ENCODE measurements at places on chromosomes 4 and X.

GRCh38 chr4:24639714-24640113 is 55.4 kb upstream of the DHX15 start:
- DNase-seq, result no peak

GRCh38 chr4:4852591-4853362 is 6.7 kb upstream of the MSX1 start:
- no peak for DNase-seq

- DNase-seq, result no peak
These were observed 21.3 kb upstream of the WDR44 start for GRCh38 chrX:118324588-118324987.

- DNase-seq, result no peak
These were observed 497.2 kb upstream of the FAM241A start for GRCh38 chr4:111648056-111648455.

GRCh38 chr4:85243857-85244256 is 231.1 kb upstream of the ARHGAP24 start:
- peak; percentile 2 for DNase-seq

DNA sequence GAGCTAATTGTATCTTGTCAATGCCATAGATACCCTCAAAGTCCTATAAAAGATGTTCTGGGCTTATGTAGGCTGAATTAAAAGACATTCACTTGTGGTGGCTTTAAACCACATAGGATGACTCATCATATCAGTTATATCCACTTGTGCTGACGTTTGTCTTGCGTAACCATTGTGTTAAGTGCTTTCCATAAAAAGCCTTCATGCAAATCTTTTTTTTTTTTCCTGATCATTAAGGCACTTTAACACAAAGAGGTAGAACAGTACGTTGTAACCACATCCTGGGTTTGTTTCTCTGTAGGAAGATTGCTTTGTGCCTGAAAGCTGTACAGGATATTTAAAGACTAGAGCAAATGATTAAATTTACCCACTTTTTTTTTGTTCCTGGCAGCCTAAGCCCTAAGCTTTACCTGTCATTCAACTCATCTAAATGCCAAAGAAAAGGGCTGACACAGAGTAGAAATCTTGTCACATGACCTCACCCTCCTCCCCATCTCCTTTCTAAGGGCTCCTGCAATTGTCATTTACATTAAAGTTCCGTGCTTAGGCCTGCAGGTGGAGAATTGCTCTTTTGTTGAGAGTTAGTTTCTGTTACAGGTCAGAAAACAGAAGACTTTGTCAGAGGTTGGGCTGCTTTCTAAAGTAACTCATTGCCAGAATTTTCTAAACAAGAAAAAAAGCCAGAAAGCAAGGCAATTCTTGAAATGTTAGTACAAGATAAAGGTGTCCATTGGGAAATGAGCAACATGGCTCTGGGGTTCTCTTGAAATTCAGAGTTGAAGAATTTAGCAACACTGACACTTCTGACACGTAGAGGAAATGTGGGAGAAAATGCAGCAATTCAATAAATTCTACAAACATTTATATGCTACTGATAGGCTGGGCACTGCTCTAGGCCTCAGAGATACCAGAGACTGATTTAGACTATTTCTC is 555.6 kb downstream of the PPARGC1A start:
- DNase-seq, result no peak

DNA sequence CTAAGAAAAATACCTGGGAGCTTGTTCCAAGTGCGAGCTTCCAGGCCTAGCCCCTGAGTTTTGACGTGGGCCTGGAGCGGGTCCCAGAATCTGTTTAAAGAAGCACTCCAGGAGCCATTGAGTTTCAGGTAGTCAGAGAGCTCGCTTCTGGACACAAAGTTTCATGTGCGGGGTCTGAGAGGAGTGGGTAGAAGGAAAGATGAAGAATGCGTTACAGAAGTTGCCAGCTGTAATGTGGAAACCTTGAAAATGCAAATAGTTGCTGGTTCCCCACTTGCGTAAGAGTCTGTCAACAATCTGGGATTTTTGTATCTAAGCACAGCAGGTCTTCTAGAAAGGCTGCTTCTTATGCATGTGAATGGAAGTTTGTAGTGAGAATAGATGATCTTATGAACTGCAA is 77.5 kb upstream of the CLCN4 start:
- DNase-seq, result no peak

GRCh38 chr4:24885342-24885741 is 27.5 kb downstream of the CCDC149 start:
- no peak for DNase-seq

GRCh38 chr4:111405989-111406388 is 739.3 kb upstream of the FAM241A start:
- no peak for DNase-seq

GRCh38 chr4:166518315-166518714 is 645.3 kb downstream of the TLL1 start:
- no peak for DNase-seq

DNA sequence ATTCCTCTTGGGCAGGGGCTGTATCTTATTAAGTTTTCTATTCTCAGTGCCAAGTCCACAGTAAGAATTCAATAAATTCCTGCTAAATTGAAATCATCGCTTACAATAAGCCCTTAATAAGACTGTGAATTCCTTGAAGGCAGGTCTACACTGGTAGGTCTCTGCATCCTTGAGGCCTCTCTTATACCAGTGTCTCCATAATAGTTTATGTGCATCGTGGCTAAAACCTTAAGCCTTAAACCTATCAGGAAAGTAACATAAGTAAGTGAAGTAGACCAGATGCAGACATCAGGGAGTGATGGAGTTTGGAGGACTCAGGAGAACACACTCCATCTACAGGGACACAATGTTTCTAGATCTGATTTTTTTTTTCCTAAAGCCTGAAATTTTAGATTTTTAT is 240.3 kb downstream of the LDB2 start:
- no peak for DNase-seq

DNA sequence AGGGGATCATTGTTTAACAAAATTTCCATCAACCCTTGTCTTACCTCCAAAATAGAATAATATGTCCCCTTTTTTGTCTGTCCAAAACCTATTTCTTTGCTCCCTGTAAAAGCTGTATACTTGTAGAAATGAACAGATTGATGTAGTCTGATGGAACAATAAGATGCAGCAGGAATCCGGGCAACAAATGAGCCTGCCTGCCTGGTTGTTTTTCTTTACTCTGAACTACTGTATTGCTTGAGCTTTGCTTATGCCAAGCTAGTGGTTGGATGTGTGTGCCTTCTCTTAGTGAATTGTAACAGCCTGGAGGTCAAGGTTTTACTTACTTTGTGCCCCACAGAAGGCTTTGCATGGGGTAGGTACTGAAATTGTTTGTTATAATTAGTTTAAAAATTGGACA is 116.2 kb upstream of the TLL1 start:
- DNase-seq, result no peak

DNA sequence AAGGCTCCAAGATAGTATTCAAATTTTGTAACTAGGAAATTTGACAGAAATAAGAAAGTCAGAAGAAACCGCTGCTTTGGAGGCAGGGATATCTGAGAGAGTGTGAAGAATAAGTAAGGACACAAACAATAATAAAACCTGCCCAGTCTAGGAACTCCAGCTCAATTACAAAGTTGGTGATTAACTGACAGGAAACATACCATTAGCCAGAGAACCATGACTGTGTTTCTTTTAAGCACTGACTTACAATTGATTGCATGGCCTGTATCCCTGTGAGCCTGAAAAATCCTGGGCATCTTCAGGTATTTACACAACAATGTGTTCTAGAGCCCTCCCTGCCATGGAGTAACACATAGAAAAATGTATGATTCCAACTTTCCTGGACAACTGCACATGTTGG is 127.4 kb downstream of the GRIA3 start:
- no peak for DNase-seq

DNA sequence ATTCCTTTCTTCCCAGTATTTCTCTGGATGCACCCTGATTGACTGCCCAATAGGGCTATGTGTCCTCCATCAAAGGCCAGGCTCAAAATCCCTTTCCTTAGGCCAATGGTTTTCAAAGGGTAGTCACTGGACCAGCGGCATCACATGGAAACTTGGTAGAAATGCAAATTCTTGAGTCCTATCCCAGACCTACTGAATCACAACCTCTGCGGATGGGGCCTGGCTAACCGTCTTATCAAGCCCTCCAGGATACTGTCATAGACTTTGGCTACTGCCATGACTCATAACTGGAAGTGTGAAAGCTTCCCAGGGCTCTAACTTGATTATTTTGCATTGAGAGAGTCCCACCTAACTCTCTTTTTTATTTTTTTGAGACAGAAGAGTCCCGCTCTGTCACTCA is 71.9 kb upstream of the TFDP3 start:
- DNase-seq, result no peak

DNA sequence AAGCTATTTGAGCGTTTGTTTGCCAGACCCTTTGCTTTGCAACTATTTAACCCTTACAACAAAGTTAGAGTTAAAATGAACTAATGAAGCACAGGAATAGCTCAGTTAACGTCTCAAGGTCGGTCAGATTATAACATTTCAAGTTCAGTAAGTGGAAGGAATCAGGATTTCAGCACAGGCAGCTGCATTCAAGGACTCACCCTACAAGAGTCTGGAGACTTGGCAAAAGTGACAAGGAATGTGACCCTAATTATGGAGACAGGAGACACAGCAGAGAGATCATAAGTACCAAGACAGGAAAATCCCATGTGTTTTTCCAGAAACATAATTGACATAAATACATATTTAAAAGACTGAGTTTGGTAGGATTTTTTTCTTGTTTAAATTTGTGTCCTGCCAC is 1481.7 kb downstream of the TECRL start:
- no peak for DNase-seq

DNA sequence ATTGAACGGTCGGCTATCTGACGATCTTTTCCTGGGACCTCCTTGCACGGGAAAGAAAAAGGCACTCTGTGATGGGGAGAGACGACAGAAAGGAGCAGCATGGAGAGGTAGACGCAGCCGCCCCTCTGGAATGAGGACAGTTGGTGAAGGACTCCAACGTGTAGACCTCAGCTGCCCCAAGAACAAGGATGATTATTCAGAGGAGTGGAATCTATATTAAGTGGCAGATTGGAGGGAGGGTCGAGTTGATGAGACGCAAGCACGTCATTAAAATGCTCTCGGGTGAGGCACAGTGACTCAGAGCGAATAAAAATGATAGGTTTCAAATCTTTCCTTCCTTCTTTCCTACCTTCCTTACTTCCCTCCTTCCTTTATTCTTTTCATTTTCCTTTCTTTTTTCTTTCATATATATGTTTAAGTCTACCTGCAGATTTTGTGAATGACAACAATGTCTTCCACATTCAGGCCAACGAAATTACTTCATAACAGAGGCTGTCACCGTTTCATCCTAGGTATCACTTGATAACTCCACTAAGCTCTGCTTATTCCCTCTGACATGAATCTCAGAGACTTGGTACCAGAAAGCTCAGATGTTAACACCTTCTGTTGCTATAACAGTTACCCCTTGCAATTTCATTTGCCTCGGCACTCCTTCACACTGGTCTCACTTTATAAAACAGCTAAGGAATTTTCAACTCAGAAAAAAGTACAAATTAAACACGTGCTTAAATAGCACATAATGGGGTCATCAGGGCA is 110.0 kb upstream of the PPARGC1A start:
- DNase-seq, result no peak

- no peak for DNase-seq
These were observed 5.8 kb upstream of the CDKN2AIP start for GRCh38 chr4:183438458-183439113.
